ENCODE measurements at places on chromosomes 13 and 19. TPM values are rescaled to one million over a fixed set of nuclear protein-coding genes. Genes with fewer than 3 reads are reported as not detected.

KASH5 gene
- 1.7 TPM for total RNA-seq

DAND5 gene
- 1.3 TPM for total RNA-seq

- no peak for DNase-seq
Measured at GRCh38 chr19:15891434-15891833, 6.4 kb downstream of the CYP4F2 start.

MAP3K10 gene
- total RNA-seq: 11.6 TPM

SOX1 gene
- not detected for total RNA-seq

- DNase-seq: no peak
Measured at GRCh38 chr19:44757057-44757734, 8.7 kb downstream of the BCL3 start.

MADCAM1 gene
- 0.47 TPM for total RNA-seq

DNA sequence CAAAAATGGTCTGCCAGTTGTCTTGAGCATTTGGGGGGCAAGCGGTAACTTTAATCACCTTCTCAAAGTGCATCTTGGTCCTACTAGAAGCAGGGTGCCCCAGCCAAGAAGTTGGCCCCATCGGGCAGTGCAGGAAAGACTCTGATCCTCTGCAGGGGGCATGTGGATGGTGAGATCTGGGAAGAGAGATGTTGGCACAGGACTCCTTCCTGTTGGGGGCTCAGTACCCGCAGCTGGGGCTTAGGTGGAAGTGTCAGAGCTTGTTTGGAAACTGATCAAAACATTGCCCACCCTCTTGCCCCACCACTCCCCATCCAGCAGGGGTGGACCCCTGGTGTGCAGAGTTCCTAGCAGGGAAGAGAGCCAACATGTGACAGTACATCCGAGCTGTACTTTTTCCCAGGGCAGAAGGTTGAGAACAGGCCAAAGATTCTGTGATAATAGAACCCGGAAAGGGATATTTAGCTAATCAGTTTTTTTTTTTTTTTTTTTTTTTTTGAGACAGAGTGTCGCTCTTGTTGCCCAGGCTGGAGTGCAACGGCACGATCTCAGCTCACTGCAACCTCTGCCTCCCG lies 8.8 kb downstream of the RRAS start:
- DNase-seq: no peak

GRCh38 chr13:48184260-48184659 lies 48.7 kb upstream of the ITM2B start:
- no peak for DNase-seq

GRCh38 chr13:27302643-27303262 lies 32.1 kb downstream of the RASL11A start:
- no peak for DNase-seq

DNA sequence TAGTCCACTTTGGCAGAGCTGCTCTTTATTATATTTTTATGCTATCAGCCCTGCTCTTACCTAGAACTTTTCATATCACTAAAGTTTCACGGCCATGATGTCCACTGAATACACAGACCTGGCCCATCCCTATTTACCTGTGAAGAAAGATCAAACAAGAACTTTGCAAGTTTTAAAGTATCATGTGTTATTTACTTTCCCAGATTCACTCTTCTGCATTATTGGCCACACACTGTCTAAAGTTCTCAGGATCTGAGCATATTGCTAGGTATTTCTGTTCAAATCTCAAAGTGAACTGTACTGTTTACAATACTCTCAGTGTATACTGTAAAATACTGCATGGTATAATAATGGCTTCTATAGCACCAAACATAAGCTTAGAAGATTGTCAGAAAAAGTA lies 405.2 kb downstream of the KLF12 start:
- DNase-seq: no peak

GRCh38 chr13:75318138-75318833 lies 163.7 kb downstream of the TBC1D4 start:
- DNase-seq: peak; percentile 22

GRCh38 chr13:112959701-112960542 lies 9.1 kb upstream of the MCF2L start:
- DNase-seq: no peak

GRCh38 chr19:11096210-11096841 lies 7.1 kb downstream of the LDLR start:
- peak; percentile 50 for DNase-seq

GRCh38 chr19:31317570-31317969 lies 31.7 kb downstream of the TSHZ3 start:
- DNase-seq: no peak

DNA sequence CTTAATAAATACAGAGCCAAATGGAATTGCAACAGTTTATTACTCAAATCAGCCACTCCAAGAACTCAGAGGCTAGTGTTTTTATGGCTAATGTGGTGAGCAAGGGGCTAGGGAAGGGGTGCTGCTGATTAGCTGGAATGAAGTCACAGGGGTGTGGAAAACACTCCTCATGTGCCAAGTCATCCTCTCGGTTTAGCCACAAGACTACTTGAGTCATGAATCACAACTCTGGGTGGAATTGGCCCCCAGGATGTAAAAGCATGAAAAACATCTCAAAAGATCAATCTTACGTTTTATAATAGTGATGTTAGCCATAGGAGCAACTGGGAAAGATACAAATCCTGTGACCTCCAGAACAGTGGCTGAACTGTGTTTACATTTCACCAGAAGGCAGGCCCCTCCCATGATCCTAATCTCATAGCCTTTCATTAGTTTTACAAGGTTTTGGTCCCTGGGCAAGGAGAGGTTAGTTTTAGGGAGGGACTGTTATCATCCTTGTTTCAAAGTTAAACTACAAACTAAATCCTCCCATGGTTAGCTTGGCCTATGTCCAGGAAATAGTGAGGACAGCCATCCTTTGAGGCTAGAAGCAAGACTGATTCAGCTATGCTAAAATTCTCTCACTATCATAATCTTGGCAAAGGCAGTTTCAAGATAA lies 2020.1 kb upstream of the PCDH20 start:
- DNase-seq: no peak

DNA sequence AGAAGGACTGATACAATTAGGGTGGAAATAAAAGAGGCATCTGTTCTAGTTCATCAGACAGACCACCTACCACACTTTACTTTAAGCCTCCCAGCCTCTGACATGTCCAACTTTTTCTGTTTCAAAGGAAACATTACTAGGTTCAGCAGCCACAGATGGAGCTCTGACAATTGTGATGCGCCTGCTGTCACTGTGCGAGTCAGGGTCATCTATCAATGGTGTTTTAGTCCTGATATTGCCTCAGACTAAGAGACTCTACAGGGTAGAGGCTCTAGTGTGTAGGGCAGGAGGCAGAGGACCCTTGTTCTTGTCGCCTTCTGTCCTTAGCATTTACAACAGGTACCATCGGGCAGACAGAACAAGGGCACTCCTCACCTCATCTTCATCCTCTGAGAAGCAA lies 685.0 kb upstream of the SGCG start:
- DNase-seq: no peak

C5AR1 gene
- total RNA-seq: 1.3 TPM

DNA sequence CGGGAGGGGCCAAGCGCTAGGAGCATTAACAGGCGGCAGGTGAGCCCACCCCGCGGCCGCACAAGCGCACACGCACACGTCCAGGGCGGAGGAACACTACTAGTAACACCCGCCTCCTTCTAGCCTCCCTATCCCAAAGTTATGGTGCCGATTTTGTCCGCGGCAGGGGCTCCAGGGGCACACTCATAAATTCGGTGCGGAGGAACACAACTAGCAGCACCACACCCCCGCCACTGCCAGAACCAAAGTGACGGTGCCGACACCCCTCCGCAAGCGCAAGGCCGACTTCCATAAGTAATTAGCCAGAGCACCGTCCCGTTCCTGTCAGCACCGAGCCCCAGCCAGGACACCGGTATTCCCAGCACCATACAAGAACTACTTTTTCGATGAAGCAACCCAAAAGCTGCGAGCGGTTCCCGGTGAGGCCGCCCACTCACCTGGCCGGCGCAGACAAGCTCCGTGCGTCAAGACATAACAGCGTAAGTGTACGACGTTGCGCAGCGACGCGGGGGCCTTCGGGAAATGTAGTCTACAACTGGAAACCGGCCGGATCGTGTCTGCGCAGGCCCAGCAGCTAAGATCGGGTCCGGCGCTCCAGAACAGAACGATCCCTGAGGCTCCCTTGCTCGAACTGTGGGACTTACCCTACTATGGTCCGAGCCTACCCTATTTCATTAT lies at the start of the genes ZNF540 and ZNF571:
Gene ZNF540, plus strand, starts transcription at position 573 of the 678 bp plus-strand sequence. CDS start 3,572 bp downstream, outside the sequence.
Gene ZNF571, minus strand, starts transcription at position 489 of the 678 bp plus-strand sequence. CDS start 8,116 bp downstream, outside the sequence.
- DNase-seq: peak; percentile 81

DNA sequence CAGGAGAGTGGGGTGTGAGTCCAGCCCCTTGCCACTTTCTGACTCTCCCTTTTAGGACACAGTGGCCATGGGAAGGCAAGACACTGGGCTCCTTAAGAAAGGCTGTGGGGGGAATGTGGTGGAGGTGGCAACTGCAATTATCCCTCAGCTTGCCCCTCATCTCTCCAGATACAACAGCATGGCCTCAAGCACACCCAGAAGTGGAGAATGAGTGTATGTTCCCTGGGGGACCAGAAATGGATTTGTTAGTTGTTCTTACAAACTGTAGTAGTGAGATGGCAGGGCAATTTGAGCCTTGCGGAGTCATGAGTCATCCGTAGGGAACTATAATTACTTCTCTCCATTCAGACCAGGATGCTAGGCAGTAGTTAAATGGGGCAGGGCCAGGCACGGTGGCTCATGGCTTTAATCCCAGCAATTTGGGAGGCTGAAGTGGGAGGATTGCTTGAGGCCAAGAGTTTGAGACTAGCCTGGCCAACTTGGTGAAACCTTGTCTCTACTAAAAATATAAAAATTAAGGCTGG lies 25.6 kb upstream of the CXCL17 start:
- no peak for DNase-seq

- DNase-seq: no peak
Measured at GRCh38 chr13:108270442-108270841, 924 bp downstream of the TNFSF13B start.

- DNase-seq: peak; percentile 89
Measured at GRCh38 chr19:46487802-46488445, 7.7 kb downstream of the PNMA8B start.

DNA sequence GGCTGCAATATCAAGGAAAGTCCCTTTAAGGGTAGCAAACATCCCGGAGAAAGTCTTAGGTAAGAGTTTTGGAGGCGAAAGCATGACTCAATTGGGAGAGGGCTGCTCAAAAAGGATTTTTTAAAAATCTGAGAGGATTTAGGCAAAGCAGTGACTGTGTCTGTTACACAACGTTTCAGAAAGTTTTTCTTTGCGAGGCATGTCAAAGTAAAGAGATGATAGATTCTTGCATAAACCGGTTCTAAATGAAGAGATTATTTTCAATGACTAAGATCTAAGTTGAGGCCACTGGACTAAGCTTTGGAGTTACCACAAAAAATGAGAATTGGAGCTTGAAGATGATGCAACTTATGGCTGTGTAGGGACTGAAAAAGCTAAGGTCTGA lies 43.7 kb upstream of the ENOX1 start:
- DNase-seq: no peak

DNA sequence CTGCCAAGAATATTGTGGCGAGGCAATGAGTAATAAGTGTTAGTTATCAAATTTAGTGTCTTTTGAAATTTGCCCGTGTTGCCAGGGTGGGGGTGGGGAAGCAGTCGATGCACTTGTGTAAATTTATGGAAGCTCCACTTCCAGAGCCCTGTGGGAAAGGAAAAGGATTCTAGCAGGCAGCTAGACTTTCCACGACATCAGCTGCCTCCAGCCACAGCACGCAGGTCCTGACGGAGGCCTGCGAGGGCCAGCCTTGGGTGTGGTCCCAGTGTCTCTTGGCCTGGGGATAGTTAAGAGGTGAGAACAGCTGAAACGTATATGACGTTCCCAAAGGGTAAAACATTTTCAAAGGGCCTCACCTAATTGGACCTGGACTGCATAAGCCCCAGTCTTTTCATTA lies 433.0 kb downstream of the TSHZ3 start:
- no peak for DNase-seq

SLC10A2 gene
- total RNA-seq: not detected

GRCh38 chr13:49985129-49985528 lies 11.7 kb upstream of the TRIM13 start:
- no peak for DNase-seq

- DNase-seq: no peak
Measured at GRCh38 chr13:45298206-45298505, 42.8 kb downstream of the TPT1 start.

- DNase-seq: no peak
Measured at GRCh38 chr19:46067691-46068090, 26.9 kb upstream of the IGFL4 start.

DNA sequence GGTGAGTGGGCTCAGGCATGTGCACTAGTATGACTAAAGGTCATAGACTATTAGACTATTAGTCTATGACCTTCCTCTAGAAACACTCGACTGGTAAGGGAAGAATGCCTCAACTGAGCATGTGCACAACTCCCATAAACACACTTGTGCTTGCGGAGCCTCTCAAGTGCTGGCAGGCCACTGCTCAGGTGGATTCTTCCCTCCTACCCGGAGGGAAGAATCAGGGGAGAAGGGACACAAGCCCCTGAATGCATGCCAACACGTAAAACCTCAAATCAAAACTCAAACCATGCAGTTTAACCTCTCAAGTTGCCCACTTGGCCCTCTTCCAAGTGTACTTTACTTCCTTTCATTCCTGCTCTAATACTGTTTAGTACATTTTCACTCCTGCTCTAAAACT lies 287.6 kb upstream of the SGCG start:
- DNase-seq: no peak

DNA sequence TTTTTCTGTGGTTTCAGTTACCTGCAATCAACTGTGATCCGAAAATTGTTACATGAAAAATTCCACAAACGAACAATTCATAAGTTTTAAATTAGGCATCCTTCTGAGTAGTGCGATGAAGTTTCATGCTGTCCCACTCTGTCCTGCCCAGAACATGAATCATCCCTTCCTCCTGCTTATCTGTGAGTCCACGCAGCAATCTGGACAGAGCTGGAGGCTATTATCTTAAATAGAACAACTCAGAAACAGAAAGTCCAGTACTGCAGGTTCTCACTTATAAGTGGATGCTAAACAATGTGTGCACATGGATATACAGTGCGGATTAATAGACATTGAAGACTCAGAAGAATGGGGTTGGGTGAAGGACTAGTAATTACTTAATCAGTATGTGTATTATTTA lies 583.7 kb upstream of the SPRY2 start:
- DNase-seq: no peak

SULT2A1 gene
- total RNA-seq: not detected

DNA sequence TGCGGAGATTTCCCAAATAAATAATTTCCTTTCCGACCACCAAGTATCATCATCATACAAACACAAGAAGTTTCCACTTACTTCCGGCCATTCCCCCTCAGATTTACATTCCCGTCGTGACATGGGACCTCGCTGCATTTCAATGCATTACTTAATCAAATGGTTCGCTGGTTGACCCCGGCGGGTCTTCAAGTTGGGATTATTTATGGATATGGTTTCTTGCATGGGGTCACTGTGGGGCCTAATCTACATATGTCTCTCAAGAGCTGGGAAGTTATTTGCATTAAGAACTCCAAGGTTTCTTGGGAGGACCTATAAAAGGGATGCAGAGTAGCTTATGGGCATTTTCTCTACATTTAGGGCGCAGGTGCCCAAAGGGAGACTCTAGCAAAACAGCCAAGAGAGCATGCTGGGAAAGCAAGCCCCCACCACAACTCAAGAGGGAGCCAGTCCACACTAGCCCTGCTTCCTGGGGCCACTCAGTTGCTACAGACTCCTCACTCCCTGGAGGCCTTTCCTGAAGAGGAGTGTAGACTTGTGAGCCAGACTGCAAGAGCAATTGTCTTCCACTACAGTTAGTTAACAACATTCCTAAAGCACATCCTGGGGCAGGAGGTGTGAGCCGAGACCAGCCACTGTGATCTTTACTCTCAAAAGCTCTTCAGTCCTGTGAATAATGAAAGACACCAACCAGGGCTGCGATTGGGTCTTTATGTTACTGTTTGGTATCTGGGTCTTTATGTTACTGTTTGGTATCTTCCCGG lies 125.3 kb downstream of the KATNAL1 start:
- no peak for DNase-seq

FBXO46 gene
- total RNA-seq: 47.9 TPM

KIR2DL1 gene
- total RNA-seq: not detected

All from activated naive CD4-positive, alpha-beta T cell treated with anti-CD3 and anti-CD28 coated beads, Interleukin-2, amount 50 U/mL, for 72 hours (primary cell).